ENCODE measurements at places on chromosomes 5 and 9.

GRCh38 chr5:125484272-125484741, 737.9 kb upstream of the ZNF608 start:
- DNase-seq, result no peak

GRCh38 chr9:6055216-6055615, 39.8 kb upstream of the RANBP6 start:
- DNase-seq, result peak; percentile 49

DNA sequence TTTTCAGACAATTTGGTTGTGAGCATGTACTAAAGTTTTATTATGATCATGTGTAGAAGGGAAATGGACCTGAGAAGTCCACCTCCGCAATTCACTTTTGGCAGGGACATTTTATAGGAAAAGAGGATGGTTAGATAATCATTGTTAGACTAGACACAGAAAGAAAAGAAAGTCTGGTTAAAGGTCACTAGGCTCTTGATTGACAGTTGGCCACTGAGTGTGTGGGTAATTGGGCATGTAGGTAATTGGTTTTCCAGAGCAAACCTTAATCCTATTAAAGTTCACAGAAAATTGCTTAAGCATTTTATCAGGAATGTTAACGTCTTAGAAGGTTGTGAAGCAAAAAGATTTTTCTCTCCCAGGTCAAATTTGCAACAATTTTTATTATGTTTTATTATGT, 158.5 kb upstream of the CLINT1 start:
- no peak for DNase-seq

- DNase-seq, result no peak
Measured at GRCh38 chr5:164207646-164208045, 702.2 kb downstream of the MAT2B start.

DNA sequence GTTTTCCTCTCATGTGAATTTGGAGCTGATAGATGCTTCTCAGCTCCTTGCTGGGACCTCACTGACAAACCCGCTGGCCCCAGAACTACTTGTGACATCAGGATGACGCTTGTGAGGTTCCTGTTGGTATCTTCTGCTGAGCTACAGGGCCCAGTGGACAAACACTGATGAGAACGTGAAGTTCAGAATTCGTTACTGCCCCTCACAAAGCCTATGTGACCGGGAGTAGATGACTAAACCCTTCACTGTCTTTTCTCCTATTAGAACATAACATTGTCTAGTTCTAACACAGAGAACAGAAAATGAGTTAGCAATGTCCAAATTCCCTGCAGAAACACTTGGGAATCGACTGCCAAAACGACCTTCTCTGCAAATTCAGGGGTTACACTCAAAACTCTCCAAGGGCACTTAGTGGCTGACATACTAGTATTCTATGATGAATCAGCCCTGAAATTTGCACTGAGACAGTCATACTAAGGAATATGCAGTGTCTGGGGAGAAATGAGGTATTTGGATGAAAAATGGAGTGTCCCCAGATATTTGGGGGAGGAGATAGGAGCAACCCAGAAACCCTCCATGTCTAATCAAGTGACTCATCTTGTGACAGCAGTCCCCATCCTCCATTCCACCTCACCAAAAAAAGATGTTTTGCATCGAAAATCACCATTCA, 143.2 kb upstream of the TRIM32 start:
- no peak for DNase-seq

GRCh38 chr9:35729700-35730485, 2.1 kb downstream of the TLN1 start:
- peak; percentile 31 for DNase-seq

- no peak for DNase-seq
Measured at GRCh38 chr5:149206524-149207141, 65.0 kb upstream of the AFAP1L1 start.

- DNase-seq, result no peak
Measured at GRCh38 chr5:41575110-41575779, 64.8 kb upstream of the PLCXD3 start.

DNA sequence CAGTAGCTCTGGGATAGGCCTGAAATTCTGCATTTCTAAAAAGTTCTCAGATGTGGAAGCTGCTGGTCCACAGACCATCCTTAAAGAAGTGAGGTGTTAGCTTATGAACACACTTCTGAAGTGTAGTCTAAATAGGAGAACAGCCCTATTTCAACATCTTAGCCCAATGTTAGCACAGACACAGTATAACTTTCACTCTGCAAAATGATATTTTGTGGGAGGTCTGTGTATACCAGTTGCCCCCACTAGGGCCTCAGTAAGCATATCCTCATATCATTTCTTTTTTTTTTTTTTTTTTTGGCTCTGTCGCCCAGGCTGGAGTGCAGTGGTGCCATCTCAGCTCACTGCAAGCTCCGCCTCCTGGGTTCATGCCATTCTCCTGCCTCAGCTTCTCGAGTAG, 7.5 kb upstream of the HABP4 start:
- DNase-seq, result no peak

- DNase-seq, result no peak
Measured at GRCh38 chr5:78232163-78232562, 62.3 kb downstream of the AP3B1 start.

DNA sequence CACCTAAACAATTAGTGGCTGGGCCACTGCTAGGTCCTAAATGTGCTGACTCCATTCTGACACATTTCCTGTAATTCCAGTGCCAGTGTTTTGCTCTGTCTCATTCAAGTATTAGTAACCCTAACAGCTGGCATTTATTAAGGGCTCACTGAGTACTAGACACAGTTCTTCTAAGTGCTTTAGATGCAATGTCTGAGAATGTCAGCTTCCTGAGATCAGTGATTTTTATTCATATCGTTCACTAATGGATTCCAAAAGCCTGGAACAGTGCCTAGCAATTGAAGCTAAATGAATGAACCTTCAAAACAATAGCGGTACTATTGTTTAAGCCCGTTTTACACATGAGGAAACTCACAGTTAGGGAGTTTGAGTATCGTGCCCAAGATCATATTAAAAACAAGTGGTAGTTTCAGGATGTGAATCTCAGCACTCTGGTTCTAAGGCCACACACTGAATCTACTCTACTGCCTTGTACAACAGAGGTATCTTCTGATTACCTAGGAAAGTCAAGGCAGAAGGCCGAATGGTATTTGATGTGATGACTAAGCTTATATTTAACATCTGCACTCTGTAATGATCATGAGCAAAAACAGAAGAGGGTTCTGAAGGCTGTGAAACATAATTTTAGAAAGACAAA, 304.0 kb downstream of the PJA2 start:
- no peak for DNase-seq

DNA sequence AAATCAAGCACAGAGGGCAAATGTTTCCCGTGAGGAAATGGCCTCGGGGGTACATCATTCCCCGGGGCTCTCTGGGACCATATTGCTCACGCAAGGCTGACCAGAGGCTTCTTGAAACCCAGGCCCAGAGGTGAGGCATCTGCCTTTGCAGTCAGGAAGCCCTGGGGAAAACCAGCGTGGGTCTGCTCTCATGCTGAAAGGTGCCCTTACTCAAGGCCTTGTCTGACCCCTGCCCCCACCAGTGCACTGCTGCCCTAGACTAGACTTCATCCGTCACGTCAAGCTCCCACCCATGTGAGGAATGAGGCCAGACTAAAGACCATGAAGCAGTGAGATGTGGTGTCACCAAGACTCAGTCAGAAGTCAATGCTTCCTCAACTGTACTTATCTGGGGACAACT, 66.1 kb downstream of the PAX5 start:
- DNase-seq, result no peak

- no peak for DNase-seq
Measured at GRCh38 chr5:156148301-156148700, 178.7 kb upstream of the SGCD start.

DNA sequence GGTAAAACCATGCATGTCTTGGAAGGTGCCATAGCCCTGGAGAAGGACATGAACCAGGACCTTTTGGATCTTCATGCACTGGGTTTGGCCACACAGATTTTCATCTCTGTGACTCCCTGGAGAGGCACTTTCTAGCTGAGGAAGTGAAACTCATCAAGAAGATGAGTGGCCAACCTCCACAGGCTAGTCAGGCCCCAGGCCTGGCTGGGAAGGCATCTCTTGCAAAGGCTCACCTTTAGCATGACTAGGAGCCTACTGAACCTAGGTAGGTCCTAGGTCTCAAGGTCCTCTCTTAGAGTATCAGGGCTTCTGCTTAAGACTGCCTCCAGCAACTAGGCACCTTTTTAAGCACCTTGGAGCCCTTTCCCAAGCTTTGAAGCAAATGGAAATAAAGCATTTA, 1448.7 kb upstream of the ACO1 start:
- DNase-seq, result no peak

DNA sequence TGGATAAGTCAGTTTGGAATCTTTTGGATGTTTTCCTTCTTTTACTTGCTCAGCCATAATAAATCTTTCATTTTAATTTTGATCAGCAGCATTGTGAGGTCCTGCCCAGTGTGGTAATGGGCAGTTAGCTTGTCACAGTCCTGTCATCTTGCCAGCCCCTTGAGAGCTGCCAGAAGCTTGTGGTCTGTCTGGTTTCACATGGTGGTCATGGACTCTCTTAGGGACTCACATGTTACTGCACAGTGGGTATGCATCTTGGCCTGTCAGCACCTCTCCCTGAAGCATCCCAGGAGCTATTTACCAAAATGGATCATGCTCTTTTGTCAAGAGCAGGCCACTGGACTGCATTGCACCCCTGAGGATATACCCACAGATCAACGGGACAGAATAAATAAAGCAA, 60.3 kb downstream of the DAPK1 start:
- no peak for DNase-seq

- DNase-seq, result no peak
Measured at GRCh38 chr9:10274175-10274574, 338.6 kb downstream of the PTPRD start.

- no peak for DNase-seq
Measured at GRCh38 chr5:2102819-2103776, 220.4 kb upstream of the IRX4 start.

GRCh38 chr5:147576646-147577535, 67.0 kb upstream of the DPYSL3 start:
- peak; percentile 60 for DNase-seq

DNA sequence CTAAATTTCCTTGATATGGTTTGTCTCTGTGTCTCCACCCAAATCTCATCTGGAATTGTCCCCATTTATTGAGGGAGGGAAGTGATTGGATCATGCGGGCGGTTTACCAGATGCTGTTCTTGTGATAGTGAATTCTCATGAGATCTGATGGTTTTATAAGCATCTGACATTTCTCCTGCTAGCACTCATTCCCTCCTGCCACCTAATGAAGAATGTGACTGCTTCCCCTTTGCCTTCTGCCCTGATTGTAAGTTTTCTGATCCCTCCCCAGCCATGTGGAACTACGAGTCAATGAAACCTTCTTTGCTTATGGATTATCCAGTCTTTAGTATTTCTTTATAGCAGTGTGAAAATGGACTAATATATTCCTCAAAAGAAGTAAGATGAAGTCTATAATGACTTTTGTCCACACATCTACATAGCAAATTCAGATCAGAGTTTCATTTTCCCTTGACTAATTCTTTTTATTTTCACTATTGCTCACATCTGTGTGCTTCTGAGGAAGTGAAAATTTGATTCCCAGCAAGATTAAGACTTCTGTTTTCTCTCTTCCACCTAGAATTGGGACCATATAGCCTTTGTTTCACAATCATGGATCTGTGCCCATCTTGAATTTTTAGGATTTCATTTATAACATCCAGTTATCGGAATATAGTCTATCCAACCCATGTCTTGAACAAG, 393.5 kb downstream of the DMAC1 start:
- no peak for DNase-seq

DNA sequence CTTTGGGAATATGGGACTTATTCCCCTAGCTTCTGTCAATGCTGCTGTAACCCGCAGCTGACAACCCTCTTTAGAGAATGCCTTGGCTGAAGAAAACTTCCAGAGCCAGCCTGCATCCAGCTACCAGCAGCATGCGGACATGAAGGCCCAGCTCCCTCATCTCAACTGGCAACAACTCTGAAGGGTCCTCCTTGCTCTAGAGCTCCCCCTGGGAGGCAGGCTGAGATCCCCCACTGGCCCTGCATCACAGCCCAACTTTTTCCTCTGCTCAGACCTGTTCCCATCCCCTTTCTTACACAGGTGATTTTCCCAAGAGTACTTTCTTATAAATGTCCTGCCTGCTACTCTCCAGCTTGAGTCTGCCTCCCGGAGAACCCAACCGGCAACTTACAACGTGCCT, 18.7 kb upstream of the WNT8A start:
- DNase-seq, result peak; percentile 22

DNA sequence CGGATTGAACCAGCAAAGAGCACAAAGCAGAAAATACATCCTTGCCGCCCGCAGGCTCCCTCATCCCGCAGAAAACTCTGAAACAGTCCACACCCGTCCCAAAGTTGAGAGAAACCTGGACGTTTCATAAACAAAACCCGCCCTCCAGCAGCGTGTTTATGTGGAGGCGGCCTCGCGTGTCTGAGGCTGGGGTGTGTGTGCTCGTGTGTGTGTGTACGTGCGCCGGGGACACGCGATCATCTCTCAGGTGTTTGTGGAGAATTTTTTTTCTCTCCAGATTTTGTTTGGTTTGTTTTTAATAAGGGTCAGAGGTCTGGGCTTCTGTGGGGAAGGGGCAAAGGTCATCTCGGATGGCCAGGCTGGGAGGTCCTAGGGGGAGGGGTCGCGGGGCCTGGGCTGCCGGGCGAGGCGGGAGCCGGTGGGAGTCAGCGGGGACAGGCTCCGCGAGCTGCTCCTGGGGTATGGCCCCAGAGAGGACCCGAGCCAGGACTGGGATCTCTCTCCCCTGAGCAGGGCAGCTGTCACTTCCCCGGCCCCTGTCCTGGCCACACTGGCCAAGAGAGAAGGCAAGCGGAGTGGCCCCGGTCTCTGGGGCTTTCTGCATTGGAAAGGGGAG, 206.4 kb downstream of the C9orf50 start:
- peak; percentile 37 for DNase-seq

- no peak for DNase-seq
Measured at GRCh38 chr5:157370967-157371366, 89.0 kb upstream of the NIPAL4 start.

DNA sequence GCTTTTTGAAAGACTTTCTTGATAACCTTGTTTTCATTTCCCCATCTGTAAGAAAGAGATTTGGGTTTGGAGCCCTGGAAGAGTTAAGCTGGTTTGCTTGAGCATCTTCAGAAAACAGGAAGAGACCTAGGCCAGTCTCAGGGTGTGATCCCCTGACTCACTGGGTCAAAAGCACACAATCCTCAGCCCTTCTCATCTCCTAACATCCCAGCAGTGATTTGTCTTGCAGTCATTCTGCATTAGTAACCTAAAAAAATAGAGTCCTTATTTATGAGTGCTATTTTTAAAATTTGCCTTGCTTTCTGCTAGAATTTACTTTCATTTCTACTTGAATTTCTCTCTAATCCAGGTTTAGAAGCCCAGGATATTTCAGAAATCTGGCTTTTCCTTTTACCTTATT, 16.4 kb upstream of the ARSB start:
- no peak for DNase-seq

GRCh38 chr5:154205441-154206117, 15.0 kb downstream of the GALNT10 start:
- no peak for DNase-seq

Data from activated CD4-positive, alpha-beta T cell treated with anti-CD3 and anti-CD28 coated beads for 48 hours (primary cell).